NCI-H524 treated with DMSO at 0.1 percent for 48 hours (cell line): ENCODE measurements at places on chromosomes 4 and X.

GRCh38 chrX:79182071-79182470 is 37.6 kb downstream of the GPR174 start:
- no peak for DNase-seq

DNA sequence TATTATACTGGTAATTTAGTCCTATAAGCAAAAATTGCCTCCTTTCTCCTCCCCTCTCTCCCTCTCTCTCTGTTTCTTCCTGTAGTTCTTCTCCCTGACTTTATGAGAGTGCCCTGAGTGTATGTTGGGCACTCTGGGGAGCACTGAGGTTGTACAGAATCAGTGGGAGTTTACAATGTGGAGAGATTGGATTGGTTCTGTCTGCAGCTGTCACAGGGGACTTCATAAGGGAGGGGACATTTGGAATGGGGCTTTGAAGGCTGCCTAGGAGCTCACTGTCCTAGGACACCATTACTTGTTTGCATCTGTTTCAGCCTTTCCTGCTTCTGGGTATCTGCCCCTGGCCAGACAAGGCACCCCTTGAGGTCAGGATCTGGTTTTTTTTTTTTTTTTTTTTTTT is 22.9 kb downstream of the SH3TC1 start:
- no peak for DNase-seq

DNA sequence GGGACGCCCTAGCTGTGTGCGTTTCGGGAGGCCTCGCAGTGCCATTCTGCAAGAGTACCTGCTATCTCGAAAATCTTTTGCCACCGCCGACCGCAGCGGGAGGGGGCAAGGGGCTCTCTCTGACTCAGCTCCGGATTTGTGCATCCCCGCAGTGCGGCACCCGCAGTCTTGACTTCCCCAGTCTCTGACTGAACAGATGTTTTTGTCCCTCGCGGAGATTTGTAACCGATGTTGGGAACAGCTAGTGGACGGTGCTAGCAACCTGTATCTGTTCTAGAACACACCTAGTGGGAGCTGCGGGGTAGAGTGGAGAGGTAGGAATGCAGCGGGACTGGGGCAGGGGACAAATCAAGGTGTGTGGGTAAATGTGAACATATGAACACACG is 17.2 kb downstream of the NKX6-1 start:
- no peak for DNase-seq

- no peak for DNase-seq
Observed at GRCh38 chrX:121598356-121598755, 550.9 kb downstream of the GLUD2 start.

DNA sequence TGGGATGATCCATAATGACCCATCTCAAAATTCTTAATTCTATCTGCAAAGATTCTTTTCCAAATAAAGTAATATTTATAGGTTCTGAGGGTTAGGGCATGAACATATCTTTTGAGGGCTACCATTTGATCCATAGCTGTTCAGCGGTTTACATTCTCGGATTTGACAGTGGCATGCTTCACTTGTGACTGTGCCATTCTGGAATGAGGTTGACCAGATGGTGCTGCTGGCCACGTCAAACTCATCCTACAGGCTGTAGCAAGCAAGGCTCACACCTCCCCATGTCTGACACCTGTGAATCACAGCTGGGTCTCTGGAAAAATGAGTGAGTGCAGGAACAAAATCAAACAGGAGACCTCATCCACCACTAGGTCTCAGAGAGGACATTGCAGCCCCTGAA is 280.5 kb downstream of the DHRSX start:
- DNase-seq: no peak

DNA sequence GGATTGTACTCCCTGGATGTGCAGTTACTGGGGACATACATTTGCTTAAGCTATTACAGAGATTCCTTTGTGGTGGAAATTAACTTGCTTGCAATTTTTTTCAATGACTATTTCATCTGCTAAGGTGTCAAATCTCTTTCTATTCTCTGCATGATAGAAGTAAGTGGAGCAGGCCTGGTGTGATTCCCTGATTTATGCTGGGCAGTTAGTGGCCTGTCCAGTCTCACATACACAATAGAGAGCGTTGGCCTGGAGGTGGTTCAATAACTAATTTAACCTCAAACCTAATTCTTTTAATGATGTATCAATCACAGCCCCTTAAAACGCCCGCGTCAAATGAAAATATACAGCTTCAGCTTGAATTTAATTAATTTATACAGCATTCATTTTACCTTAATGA is 28.5 kb downstream of the VCX3A start:
- DNase-seq: no peak

- DNase-seq: no peak
Observed at GRCh38 chr4:99825272-99825671, 8.6 kb downstream of the DAPP1 start.

- DNase-seq: no peak
Observed at GRCh38 chr4:38149472-38149996, 189.3 kb downstream of the PTTG2 start.

- DNase-seq: no peak
Observed at GRCh38 chr4:119152741-119153140, 17.1 kb downstream of the MYOZ2 start.

DNA sequence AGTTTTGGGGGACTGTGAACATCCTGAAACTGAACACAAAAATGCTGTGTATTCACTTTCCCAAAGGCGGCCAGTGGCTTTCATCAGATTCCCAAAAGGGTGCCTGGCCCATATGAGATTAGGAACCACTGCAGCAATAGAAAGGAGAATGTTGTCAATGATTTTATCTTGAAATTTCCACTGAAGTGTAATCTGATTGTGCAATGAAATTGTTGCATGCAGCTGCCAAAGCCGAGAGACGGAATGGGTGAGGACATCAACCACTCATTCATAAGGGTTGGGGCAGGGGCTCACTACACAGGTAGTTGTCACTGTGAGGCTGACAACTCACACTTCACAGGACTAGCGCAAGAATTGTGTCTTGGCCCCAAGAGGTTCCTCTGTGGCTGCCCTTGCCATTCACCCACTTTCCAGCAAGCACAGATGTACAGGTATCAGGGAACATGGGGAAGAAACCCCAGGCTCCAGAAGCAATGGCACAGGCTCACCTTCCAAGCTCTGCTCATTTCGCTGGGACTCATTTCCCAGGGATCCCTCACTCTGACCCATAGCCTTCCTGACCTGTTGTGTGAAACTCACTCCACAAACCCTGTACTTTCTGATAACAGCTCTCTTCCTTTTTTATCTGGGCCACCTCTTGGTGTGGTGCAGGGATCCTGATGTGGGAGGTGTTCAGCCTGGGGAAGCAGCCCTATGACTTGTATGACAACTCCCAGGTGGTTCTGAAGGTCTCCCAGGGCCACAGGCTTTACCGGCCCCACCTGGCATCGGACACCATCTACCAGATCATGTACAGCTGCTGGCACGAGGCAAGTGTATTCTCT is 48.8 kb downstream of the BMX start:
- no peak for DNase-seq

DNA sequence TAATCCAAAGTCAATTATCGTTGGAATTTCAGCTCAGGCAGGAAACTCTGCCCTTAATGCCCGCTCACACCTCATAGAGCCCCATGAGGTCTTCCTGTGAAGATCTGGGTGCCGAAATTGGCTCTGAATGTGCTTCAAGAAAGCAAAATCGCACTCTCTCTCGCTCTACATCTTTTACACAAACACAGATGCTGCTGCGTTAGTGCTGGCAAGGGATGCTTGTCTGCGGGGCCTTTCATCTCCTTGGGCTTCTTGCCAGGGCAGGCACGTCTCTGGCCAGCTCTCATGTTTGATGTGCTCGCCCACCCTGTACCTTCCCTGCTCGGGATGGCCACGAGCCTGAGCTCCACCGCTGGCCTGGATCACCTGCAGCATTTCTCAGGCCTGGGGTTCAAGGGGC is 66.5 kb downstream of the CLCN4 start:
- no peak for DNase-seq

DNA sequence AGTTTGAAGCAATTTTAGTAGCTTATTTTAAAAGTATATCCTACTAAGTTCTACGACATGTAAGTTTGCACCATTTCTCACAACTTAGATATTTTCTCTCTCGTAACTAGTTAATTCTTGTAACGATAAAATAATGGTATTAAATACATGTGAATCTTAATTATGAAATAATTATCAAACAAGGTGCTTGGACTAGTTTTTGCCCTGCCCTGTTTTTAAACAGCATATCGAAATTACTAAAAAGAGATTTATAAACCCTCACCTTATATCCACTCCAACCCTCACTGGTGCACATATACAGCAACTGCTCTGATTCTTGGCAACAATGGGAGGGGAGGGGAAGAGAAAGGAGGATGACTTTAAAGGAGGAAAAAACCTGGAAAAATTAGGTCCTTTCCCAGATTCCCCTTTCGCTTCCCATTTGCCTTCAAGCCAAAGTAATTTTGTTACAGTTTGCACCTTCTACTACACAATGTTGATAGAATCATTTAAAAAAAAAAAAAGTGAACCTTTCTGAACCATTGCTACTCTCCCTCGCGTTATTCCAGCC is 820 bp upstream of the MAB21L2 start:
- DNase-seq: no peak

- DNase-seq: no peak
Observed at GRCh38 chrX:113033966-113034680, 193.5 kb upstream of the AMOT start.

DNA sequence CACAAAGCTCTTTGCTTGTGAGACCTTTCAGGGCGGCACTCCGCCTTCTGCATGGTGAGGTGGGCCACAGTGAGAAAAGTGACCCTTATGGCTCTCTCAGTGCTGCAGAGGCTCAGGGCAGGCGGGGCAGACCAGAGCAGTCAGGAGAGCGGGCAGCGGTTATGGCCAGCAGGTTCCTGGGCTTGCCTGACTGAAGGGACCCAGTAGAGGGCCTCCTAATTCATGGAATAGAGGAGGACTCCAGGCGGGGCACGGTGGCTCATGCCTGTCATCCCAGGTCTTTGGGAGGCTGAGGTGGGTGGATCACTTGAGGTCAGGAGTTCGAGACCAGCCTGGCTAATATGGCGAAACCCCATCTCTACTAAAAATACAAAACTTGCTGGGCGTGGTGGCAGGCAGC is 91.4 kb downstream of the CLNK start:
- no peak for DNase-seq

DNA sequence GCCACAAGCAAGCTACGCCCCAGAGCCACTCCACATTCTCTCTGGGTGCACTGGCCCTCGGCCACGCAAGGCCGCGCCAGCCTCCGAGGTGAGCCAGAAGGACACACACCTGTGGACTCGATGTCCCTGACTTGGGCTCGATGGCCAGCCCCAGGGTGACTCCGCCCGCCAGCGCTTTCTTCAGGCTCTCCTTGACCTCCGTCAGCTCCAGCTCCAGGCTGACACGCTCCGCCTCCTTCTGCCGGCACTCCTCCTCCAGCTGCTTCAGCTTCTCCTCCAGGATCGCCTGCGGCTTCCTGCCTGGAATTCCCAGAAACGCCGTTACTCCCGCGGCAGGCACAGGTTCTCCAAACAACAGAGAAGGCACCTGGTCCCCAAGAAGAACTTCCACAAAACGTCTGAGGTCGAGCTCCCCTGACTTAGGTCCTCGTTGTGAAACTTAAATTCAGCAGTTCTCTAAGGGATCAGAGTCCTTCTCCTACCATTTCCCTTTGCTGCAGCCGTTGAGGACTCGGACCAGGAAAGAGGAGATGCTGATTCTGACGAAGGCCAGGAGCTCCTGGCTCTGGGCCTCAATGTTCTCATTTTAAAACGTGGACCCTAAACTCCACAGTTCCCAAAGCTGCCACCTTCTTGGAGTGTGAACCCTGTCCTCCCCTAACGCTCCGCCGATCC is 166.8 kb downstream of the AFAP1 start:
- no peak for DNase-seq

DNA sequence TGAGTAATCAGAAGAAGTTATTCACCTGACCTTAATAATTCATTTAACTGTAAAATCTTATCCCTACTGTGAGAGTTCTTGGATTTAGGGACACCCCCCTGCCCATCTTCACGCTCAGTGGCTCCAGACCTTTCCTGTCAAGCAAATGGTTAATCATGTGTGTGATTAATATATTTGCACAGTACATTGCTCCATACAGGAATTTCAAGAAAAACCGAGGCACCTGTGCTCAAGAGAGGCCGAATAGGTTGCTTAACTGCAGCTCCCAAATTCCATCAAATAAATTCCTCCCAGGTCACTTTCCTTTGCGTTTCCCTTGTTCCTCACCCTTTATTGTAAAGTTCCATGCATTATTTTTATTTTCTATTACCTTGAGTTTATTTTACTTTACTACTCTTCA is 119.5 kb downstream of the STOX2 start:
- no peak for DNase-seq

DNA sequence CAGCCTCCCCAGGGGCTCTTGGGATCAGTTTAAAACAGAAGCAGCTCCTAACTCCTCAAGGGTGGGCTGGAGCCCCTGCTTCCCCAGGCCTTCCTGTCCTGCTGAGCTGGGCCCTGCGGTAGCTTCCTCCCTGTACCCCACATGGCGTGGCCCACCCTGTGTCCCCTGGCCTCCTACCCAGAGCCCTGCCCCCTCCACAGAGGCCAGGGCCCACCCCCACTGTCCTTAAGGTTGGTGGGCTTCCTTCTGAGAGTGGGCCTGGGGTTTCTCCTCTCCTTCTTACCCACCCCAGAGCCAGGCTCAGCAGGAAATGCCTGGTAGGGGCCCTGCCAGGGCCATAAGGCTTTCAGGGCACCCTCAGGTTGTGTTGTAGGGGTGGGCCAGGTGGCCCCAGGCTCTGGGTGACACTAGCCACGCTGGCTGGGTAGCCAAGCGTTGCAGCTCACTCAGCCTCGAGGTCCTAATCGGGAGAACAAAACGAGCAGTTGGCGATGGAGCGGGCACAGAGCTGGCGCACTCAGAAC is 11.6 kb downstream of the SH3BP2 start:
- DNase-seq: no peak

DNA sequence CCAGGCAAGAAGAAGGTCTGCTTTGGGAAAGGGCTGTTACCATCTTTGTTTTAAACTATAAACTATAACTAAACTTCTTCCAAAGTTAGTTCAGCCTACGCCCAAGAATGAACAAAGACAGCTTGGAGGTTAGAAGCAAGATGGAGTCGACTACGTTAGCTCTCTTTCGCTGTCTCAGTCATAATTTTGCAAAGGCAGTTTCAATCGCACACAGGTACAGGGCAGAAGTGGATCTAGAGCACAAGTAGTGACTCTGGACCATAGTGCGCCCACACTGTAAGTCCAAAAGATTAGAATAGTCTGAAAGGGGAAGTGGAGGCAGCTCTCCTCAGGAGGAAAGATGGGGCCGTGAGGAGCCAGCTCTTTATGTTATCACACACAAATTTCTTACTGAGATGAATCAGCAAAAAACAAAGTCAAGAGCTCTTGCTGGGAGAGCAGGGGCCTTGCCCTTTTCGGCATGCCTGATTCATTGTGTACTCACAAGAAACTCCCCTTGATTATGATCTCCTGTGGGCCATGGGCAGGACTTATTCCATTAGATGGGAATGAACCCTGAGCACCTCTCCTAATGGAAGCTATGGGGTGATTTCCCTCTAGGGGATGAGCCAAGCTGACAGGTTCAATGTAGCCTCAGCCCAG is 58.6 kb downstream of the FUNDC1 start:
- no peak for DNase-seq
